Stimulated activated CD4-positive, alpha-beta T cell treated with anti-CD3 and anti-CD28 coated beads, Interleukin-1b, Interleukin-23, amount 100 ng/mL, for 1 hour (primary cell): ENCODE measurements at places on chromosomes 7 and 10.
A peak's percentile ranks its signal among the peaks of the same experiment; 100 is the strongest.

DNA sequence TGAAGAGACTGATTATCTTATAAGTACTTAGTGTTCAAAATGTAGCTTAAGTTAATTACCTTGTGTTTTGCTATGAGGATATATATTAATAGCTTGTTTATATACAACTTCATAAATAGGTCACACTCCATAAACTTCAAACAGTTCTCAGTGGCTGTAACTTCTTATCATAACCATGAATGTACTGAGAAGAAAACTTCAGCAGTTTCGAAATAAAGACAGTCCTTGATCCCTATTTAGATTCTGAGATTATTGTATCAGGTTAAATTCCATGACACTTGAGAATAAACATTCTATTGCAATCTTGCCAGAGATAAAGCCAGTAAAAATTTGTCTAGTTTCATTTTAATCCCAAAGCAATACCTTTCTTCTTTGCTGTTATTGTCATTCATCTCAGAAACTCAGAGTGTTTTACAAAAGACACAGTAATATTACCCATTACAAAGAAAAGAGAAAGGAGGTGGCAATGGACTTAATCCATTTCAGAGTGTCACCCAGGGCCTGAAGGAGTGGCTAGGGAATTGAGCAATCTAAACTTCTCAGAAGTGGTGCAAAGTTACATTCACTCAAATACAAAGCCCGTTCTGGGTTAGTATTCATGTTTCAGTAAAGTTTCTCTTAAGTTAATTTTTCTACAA is 403.6 kb downstream of the SEMA3D start:
- no peak for DNase-seq

DNA sequence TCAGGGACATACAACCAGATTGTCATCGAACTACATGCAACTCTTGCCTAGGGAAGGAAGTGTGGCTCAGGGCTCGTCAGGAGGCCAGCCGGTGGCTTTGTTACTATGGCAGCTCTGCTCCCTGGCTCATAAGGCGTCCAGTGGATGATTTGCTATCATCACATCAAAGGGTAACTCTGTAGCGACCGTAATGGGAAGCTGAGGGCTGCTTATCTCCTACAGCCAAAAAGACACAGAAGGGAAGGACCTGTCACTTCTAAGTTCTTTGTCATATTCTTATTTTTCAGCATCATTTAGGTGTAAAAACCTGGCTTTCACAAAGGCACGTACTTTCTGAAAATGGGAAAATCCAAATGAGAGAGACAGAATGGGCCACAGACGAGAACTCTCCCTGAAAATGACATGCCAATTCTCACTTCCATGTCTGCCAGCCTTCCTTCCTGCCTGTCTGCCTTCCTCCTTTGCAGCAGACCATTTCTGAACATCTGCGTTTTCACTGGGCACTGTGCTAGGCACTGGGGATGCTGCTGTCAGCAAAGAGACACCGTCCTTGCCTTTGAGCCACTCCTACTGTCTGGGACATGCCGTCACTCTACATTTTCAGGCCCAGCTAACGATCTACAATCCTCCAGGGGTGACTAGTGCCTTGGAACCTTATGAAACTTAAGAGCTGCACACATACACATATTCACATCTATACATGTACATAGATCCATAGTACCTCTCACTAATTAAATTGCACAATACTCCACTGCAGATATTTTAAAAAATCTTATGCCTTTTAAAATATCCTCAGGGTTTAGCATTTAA is 26.9 kb downstream of the ENKUR start:
- DNase-seq = no peak

DNA sequence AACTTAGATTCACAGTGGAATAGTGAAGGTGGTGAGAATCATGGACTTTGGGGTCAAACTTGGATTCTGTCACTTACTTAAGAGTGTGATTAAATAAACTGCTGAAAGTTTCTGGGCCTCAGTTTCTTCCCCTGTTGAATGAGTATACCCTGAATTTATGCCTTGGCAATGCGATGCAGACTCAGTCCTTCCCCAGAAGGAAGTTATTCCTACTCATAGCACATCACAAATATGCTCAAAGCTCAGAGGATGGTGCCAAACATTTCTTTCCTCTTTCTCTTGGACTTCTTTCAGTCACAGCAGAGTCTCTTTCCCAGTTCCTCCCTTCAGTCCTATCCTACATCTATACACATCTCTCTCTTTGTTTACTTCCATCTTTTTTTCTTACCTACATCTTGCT is 45.1 kb downstream of the ASB4 start:
- no peak for DNase-seq

- no peak for DNase-seq
Measured at GRCh38 chr7:157444011-157444842, 107.4 kb downstream of the DNAJB6 start.

- no peak for DNase-seq
Measured at GRCh38 chr10:68088740-68089139, 13.7 kb upstream of the HERC4 start.

DNA sequence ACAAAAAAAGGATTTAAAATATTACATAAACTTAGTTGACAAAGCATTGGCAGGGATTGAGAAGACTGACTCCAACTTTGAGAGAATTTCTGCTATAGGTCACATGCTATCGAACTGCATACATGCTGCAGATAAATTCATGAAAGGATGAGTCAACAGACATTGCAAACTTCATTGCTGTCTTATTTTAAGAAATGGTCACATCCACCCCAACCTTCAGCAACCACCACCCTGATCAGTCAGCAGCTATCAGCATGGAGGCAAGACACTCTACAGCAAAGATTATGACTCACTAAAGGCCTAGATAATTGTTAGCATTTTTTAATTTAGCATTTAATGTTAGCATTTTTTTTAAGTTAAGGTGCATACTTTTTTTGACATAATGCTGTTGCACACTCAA is 73.6 kb downstream of the AGK start:
- DNase-seq = no peak

DNA sequence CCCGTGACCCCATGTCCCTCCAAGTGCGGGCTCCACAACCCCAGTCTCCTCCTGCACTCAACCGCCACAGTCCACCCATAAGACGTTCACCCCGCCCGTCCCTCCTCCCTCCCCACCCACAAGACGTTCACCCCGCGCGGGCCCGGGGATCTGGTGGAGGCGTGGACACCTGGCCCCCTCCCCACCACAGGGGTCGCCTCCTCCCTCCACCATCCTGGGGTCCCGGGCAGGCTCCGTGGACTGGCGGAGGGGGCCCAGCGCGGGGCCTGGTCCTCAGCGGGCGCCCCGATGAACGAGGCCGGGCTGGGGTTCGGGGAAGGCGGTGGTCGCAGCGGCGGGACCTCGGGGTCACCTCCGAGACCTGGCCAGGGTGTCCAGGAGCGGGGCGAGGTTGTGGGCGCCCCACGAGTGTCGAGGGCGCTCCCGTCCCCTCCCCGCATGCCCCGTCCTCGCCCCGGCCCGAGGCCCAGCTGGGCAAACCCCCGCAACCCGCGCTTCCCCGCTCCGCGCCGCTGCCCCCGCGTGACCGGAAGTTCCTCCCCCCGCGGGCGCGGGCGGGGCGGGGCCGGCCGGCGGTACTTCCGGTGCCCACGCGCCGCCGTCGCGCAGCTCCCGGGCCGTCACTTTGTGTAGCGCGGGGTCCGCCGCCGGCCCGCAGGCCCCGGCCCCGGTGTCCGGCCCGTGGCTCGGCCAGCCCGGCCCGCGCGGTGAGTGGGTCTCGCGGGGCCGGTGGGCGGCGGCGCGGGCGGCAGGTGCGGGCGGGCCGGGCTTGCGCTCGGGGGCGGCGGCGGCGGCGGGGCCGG is at the start of gene ZNF316:
Gene ZNF316, plus strand, starts transcription at position 578 of the 803 bp plus-strand sequence. CDS start 5,092 bp downstream, outside the sequence.
- peak; percentile 41 for DNase-seq

DNA sequence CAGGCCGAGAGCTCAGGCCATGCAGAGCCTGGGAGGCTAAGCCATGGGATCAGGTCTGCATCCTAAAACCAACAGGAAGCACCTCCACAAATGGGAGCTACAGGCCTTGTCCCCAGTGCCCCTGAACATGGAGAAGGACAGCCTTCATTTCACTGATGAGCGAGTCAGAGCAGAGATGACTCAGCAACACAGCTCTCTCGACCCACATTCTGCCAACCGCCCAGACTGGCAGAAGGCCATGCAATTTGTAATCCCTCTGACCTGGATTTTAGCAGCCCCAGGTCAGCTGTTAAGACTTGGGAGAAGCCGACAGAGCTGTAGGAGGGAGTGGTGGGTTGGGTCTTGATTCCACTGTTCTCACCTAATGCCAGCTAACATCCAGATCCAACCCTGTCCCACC is 25.5 kb downstream of the VOPP1 start:
- DNase-seq = no peak

DNA sequence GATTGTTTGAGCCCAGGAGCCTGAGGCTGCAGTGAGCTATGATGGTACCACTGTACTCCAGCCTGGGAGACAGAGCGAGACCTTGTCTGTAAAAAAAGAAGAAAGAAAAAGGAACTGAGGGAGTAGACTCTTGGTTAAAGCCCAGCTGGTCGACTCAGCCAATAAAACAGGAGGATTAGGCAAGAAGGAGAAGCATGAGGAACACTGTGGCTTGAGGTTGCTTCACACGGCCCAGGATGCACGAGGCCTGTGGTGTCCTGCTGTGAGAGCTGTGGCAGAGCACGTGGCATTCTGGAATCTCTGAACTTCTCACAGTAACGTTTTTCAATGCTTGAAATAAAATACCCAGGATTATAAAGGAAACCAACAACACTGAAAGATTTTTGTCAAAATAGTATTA is 93.3 kb downstream of the CUL2 start:
- no peak for DNase-seq

GRCh38 chr7:8146788-8147413 is 115.1 kb downstream of the ICA1 start:
- DNase-seq = no peak

- no peak for DNase-seq
Measured at GRCh38 chr10:73494213-73494612, 1.6 kb downstream of the PPP3CB start.

DNA sequence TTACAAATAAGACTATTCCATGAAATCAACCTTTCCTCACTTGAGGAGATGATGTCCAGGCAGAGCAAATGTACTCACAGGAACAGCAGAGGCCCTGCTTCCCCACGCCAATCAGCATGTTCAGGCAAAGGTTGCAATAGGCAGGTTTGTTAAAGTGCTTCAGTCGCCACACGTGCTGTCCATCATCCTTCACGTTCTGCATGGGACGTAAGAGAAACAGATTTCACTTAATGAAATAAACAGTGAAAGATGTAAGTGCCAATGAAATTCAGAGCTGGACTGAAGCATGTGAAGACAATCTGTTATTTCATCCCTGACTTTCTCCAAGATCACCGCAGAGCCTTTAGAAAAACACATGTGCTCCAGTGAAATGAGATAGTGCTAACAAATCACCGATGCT is 217.4 kb downstream of the DGKB start:
- no peak for DNase-seq
